Right lung (tissue), 10 donors: ENCODE measurements at places on chromosomes 12 and 14.
A peak's percentile ranks its signal among the peaks of the same experiment; 100 is the strongest.

DNA sequence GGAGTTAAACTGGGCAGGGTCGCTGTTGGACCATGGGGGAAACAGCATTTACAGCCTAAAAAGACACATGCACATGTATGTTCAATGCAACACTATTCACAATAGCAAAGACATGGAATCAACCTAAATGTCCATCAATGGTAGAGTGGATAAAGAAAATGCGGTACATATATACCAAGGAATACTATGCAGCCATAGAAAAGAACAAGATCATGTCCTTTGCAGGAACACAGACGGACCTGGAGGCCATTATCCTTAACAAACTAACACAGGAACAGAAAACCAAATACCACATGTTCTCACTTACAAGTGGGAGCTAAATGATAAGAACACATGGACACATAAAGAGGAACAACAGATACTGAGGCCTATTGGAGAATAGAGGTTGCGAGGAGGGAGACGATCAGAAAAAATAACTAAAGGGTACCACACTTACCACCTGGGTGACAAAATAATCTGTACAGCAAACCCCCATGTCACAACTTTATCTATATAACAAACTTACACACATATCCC, 25.0 kb upstream of the SRP54 start:
- DNase-seq, result no peak

DNA sequence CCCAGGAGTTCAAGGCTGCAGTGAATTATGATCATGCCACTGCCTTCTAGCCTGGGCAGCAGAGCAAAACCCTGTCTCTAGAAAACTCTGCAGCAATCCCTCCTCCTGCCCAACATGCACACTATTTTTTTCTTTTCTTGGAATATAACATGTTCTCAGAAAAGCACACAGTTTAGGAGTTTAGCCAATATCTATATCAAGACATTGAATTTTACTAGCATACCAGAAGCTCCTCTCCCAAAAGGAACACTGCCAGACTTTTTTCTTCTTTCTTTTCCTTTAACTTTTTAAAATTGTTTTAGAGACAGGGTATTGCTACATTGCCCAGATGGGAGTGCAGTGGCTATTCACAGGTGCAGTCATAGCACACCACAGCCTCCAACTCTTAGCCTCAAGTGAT, 107.1 kb upstream of the AEBP2 start:
- DNase-seq, result no peak

GRCh38 chr12:50174971-50175715, 8.0 kb upstream of the CERS5 start:
- peak; percentile 79 for DNase-seq

- no peak for DNase-seq
Measured at GRCh38 chr14:70265422-70265821, 76.7 kb upstream of the SLC8A3 start.

DNA sequence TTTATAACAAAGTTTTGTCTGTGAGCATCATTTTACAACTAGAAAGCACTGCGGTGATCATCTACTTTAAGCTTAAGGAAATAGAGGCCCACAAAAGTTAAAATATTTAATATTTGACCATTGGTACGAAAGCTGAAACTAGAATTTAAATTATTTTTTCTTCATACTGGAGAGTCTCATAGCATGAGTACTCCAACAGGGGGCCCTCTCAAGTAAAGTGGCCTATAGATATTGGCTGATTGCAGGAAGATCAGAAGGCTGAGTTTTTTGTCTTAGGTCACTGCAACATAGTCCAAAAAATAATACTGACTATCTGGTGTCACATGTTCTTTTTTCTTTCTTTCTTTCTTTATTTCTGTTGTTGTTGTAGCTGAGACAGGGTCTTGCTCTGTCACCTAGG, 75.3 kb upstream of the ZDHHC17 start:
- DNase-seq, result no peak

DNA sequence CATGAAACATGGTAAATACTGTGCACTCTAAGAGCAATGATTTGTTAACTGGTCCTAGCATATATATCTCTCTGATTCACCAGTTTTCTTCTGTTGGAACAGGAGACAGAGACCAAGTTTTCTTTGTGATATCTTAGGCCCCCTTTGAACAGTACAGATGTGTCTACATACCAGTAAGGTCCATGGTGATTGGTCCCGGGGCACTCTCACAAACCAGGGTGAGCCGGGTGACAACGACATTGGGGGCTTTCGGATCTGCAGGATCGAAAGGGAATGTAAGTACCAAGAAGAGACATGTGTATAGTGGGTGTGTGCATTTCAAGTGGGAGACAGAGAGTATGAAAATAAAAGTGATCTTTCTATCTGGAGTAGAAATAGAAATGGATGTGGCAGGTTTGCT, 11.3 kb upstream of the ERP27 start:
- no peak for DNase-seq

DNA sequence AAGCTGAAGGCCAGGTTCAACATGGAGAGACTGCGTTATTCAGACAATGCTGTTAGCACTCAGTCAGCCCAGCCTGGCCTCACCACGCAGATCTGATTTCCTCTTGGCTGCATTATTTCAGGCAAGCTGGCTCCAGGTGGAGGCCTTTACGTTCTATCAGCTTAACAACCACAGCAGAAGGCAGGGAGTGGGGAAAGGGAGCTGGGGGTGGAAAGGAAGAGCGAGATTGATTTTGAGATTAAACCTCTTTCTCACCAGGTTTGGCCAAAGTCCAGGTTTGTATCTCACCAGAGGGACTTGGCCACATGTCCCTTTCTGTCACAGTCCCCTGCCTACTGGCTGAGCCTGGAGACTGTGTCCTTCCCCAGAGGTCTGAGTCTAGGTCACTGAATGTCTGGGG, 543.7 kb upstream of the TMEM132C start:
- DNase-seq, result no peak

DNA sequence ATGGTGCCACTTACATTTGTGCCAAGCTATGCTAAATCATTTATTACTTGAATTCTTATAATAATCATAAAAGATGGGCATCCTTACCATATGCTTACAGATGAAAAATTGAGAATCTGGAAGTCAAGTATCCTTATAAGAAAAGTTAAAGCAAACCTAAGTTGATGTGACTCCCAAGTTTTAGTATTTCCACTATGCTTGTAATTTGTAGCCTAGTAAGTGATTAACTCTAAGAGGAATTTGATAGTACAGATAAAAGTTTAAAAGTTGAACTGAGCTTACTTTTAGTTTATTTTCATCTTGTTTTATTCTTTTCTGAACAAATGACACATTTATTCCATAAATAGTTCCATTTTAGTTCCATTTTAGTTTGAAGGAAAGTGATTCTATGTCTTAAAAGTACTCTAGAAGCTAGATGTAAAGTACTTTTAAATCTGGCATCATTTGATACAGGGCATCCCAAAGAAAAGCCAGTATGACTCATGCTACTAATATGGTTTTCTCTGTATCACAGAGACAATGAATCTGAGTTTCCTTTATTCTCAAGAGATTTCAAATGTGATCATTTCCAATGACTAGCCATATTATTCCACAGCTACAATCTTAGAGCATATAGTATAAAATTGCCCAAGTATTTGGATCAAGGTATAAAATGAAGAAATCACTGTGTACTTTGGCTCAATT, 596.0 kb downstream of the SLC16A7 start:
- no peak for DNase-seq

DNA sequence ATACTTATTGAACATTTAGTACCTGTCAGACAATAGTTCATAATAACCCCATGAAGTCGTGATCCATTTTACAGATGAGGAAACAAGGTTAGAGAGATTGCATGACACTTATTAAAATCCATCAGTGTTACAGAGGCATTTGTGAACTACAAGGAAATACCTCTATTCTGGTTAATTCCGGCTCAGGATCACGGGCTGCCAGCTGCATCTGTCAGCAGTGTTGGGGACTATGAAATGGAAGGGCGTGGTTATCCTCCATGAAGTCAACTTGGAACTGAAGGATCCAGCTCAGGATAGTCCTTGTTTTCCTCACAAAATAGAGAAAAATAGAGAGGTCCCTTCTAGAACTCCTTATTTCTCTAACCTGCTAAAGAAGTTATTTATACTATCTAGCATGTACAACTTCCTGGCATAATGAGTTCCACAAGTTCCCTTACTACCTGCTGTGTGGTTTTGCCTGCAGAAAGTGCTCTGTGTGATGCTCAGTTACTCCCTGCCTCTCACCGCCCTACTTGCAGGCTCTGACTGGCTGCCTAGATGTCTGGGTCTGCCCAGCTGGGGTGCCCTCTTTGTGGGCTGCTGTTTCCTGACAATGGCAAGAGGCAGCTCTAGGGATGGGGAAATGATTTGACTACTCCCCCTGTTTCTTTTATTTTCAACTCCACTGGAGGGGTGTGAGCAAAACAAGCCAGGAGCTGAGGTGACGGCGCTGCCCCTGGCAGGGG, 36.8 kb downstream of the PLXNC1 start:
- DNase-seq, result no peak

GRCh38 chr14:26078561-26078960, 519.3 kb downstream of the NOVA1 start:
- DNase-seq, result no peak

- no peak for DNase-seq
Measured at GRCh38 chr12:76055393-76055792, 23.8 kb upstream of the PHLDA1 start.

- no peak for DNase-seq
Measured at GRCh38 chr12:43208627-43209026, 343.4 kb downstream of the ADAMTS20 start.
